CD4-positive, alpha-beta T cell (primary cell): ENCODE measurements at places on chromosomes 3 and 15.

DNA sequence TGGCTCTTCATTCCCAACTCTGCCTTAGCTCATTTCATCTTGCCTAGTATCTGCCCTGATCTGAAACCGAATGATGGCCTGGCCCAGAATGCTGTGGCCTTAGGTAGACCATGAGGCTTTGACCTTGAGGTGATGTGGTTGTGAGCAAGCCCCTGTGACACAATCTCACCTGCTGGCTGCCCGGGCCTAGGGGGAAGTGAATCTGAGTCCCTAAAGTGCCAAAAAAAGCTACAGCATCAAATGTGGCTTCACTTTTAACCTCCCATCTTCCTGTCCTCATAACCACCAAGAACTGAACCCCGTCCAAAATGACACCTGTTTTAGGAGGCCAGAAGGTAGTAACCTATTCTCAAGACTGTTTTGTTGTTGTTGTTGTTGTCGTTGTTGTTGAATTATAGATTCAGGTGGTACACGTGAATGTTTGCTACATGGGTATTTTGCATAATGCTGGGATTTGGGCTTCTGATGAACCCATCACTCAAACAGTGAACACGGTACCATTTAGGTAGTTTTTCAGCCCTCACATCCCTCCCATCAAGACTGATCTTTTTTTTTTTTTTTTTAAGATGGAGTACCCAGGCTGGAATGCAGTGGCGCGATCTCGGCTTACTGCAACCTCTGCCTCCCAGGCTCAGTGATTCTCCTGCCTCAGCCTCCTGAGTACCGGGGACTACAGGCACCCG is 54.6 kb downstream of the MCCC1 start:
- DNase-seq = no peak

GRCh38 chr15:71807125-71807629 is 3.2 kb upstream of the NR2E3 start:
- no peak for DNase-seq

GRCh38 chr3:29274667-29275066 is 6.2 kb upstream of the RBMS3 start:
- no peak for DNase-seq

- no peak for DNase-seq
These were observed 236.6 kb downstream of the TBC1D5 start for GRCh38 chr3:17505856-17506255.

GRCh38 chr3:174159604-174160003 is 699.5 kb upstream of the NAALADL2 start:
- no peak for DNase-seq

- DNase-seq = no peak
These were observed 79.8 kb downstream of the CNTN6 start for GRCh38 chr3:1172644-1173043.

GRCh38 chr15:65264863-65265430 is 21.7 kb downstream of the PARP16 start:
- DNase-seq = no peak

DNA sequence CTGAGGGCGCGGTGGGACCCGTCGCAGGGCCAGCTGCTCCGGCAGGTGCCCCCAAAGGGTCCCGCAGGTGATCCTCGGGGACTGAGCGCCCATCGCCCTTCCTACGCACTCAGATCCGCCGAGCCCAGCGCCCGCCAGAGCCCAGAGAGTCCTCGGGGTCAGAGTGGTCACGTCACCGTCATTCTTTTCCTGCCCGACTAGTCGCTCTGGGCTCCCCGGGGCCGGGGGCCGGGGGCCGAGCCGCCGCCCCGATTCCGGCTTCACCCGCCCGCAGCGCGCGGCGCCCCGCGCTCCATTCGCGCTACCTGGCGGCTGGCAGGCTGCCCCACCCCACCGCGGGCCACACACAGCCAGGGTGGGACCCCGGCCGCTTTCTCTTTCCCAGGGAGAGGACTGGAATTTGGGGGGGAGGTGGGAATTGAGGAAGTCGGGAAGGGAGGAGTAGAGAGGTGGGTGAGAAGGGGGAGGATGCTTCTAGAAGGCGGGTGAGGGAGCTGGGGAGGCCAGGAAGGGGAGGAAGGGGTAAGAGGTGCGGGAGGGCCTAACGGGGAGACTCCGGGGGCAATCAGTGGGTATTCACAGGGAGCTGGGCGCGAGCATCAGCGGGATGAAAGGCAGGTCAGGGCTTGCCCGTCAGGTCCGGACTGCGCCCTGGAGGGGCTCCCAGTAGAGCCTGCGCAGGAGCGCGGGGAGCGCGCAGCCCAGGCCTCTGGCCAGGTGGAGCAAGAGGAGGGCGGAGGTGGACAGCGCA is 36.1 kb upstream of the EPHB3 start:
- no peak for DNase-seq

GRCh38 chr15:41128174-41128902 is 12.3 kb upstream of the INO80 start:
- no peak for DNase-seq

DNA sequence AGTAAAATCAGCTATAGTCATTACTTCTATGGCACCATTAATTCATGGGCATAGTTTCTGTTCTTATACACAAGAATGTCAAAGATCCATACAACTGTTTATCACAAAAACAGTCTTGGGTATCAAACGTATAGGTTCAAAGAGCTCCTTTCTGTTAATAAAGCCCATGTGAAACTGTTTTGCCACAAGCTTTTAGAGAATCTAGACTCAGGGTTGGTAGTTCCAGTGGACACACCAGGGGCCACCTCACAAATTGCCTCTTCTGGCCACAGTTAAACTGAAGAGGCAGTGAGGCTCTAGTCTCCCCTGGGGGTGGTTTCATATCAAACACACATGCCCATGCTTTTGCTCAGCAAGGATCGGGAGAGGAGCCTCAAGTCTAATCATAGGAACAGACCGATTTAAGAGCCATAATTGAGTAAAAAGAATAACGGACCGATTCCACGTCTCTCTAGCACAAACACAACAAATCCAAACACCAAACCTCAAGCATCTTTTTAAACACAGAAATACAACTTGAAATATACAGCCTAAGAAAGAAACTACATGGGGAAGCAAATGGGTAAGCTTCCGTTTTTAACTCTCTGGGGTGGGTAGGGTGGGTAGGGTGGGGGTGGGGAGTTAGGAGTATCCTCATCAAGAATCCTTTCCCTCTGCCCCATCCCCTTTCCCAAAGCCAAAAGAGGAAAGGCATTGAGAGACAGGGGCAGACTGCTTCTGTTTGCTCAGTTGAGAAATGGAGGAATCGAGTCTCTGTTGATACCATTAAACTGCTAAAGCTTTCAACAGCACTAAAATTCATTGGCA is 443.3 kb downstream of the MAGI1 start:
- no peak for DNase-seq
